ENCODE measurements at places on chromosomes 13 and 19.

DNA sequence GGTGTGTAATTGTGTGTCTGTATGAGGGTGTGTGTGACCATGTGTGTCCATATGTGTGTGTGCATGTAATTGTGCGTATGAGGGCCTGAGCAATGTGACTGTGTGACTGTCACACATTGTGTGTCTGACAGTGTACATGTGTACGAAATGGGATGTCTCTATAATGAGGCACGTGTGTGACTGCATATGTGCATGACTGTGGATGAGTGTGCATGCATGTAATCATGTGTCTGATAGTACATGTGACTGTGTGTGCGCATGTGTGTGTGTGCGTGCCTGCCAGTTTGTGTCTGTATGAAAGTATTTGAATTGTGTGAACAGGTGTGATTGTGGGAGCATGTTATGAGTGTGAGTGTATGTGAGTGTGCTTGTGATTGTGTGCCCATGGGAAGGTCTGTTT, 2.2 kb upstream of the ACSBG2 start:
- DNase-seq: no peak

- DNase-seq: no peak
Observed at GRCh38 chr19:1871140-1871597, 7.8 kb upstream of the KLF16 start.

- DNase-seq: no peak
Observed at GRCh38 chr19:6378041-6378440, 2.3 kb upstream of the PSPN start.

- no peak for DNase-seq
Observed at GRCh38 chr13:20851844-20852402, 50.6 kb downstream of the XPO4 start.

GRCh38 chr19:38975214-38975860, at the start of gene FBXO17:
TSS of gene FBXO17 (minus strand) at chr19:38975742. CDS start at chr19:38950319, 25,423 bp downstream.
- DNase-seq: peak; percentile 85

GRCh38 chr13:95382916-95383315, 81.7 kb upstream of the ABCC4 start:
- DNase-seq: no peak

DNA sequence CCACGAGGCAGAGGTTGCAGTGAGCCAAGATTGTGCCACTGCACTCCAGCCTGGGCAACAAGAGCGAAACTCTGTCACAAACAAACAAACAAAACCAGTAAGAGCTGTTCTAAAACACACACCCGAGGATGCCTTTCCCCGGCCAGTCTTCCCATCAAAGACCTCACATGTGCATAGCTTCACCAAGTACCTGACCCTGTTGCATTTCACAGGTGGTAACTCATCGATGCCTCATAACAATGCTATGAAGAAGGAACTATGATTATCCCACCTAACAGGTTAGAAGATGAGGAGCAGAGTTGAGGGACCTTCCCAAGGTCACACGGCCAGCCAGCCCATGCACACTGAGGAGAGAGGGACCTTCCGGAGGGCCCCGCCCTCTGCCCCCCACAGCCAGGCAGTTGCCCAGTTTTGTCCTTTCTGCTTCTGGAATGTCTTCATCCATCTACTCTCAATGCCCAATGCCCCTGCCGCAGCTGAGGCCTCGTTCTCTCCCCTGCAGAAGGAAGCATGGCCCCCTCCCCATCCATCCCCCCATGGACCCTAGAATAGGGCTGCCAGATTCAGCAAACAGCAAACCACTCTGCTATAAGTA, 16.8 kb upstream of the LENG8 start:
- DNase-seq: no peak

- no peak for DNase-seq
Observed at GRCh38 chr19:1173159-1173844, 766 bp downstream of the SBNO2 start.

- DNase-seq: no peak
Observed at GRCh38 chr13:105572401-105572800, 963.1 kb downstream of the EFNB2 start.

GRCh38 chr19:39969266-39969665, 1.7 kb upstream of the PSMC4 start:
- DNase-seq: no peak

DNA sequence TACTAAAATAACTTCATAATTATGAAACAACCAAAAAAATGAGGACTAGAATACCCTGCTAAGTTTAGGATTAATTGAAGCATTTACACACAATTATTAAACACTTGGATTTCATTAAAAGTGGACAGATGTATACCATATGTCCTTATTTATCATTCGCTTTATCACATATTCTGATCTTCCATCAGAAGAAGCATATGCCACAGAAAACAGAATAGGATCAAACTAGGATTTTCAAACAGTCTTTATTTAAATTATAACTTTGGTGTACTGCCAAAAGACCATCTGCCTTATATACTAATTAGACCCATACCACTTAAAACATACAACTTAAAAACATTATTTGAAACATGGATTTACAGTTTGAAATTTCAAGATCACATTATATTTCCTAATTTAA, 727.1 kb upstream of the KLHL1 start:
- DNase-seq: no peak

DNA sequence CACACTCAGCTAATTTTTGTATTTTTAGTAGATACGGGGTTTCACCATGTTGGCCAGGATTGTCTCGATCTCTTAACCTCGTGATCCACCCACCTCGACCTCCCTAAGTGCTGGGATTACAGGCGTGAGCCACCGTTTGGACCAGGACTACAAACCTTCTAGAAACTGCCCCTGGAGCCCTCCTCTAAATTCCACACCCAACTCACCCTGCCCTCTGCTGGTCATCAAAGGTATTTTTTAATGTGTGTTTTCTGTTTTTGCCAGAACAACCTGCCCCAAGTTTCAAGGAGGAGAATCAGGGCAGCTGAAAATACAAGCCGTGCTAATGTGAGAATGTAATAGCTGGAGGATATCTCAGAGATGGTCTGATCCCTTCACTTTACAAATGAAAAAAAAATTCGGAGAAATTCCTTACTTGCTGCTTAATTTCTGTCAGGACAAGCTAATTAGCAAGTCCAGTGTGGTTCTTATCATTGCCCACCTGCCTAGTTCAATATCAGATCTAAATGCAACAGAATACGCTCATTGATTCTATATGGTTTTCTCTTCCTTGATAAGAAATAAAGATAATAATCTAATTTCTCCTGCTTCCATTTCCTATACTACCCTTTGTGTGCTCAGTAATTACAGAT, 4.1 kb downstream of the ATP8A2 start:
- no peak for DNase-seq

- DNase-seq: peak; percentile 66
Observed at GRCh38 chr13:78595495-78596398, 7.6 kb downstream of the POU4F1 start.

DNA sequence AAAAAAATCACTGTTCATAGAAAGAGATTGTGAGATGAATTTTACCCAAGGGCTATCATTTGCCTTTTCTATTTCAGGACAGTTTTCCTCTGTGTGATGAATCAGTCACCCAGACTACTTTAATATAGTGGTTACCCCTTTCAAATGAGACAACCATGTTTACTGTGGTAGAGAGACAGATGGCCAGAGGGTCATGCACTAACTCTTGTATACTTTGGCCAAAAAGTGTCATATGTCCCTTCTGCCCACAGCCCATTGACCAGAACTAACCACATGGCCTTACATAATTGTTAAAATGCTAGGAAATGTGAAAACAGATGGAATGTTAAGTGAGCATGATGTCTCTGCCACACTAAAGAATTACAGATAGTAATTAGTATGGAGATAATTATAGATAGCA, 498.7 kb downstream of the DACH1 start:
- DNase-seq: no peak

GRCh38 chr19:30932854-30933253, 416.4 kb downstream of the TSHZ3 start:
- no peak for DNase-seq

GRCh38 chr19:36771261-36772231, 1.1 kb downstream of the ZNF850 start:
- peak; percentile 85 for DNase-seq

DNA sequence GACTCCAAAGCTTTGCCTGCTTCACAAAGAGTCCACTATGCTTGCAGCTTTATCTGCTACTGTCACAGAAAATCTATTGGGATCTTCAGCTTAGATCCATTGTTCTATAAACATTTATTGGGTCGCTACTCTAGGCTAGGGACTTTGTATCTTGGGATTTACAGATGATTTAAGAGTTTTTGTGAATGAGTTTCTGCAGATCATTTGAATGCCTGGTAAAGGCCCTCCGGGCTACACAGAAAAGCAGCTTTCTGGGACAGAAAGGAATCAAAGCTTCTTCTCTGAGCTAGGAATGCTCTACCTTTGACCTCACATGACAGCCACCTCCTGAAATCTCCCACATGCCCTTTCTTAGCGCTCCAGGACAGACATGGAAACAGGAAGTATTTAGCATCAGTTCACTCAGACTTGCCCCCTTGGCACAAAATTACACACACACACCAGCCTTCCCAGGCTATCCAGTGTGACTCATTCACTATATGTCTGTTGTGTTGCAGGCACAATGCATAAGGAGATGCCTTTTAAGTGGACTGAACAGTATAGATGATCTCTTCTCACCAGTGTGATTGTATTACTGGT, 492.4 kb downstream of the DACH1 start:
- DNase-seq: no peak

- peak; percentile 68 for DNase-seq
Observed at GRCh38 chr19:449916-450315, 10.9 kb downstream of the SHC2 start.

DNA sequence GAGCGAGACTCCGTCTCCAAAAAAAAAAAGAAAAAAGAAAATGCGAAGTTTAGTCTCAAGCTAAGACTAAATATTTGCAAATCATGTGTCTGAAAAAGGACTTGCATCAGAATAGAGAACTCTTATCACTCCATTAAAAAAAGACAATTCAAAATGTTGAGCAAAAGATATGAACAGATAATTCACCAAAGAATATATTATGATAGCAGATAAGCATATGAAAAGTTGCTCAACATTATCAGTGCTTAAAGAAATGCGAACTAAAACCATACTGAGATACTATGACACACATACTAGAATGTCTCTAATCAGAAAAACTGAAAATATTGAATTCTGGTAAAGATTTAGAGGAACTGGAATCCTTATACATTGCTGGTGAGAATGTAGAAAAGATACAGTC, 38.7 kb upstream of the SACS start:
- DNase-seq: no peak

- DNase-seq: no peak
Observed at GRCh38 chr13:26721251-26722121, 39.1 kb downstream of the GPR12 start.

DNA sequence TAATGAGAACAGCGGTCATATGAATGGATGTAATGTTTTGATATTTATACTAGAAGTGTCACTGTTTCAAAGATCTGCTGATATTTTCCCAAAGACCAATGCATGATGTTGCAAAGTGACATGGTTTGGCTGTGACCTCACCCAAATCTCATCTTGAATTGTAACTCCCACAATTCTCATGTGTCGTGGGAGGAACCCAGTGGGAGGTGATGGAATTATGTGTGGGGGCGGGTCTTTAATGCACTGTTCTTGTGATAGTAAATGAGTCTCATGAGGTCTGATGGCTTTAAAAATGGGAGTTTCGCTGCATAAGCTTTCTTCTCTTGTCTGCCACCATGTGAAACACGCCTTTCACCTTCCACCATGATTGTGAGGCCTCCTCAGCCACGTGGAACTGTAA, 98.3 kb downstream of the AKAP11 start:
- no peak for DNase-seq

DNA sequence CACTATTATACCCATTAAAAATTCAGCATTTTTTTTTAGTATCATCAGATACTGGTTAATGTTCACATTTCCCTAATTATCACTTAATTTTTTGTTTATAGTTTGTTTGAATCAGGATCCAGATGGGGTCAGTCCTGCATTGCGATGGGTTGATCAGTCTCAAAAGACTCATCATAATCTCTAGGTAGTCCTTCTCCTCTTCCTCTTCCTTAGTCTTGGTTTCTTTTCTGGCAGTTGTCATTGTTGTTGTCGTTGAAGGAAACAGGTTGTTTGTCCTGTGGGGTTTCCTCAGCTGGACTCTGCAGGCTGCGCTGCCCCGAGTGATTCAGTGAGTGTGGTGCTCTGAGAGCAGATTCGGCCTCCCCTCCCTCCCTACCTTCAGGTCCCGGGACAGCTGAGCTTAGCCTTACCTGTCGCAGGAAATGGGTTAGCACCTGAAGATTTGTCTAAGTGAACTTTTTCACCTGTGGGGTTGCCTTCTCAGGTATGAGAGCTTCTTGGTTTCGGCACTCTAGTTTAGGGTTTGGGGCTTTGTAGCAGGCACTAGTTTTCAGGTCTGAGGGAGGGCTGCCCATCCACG, 34.1 kb downstream of the NFIX start:
- DNase-seq: no peak

- no peak for DNase-seq
Observed at GRCh38 chr13:48804821-48805601, 151.3 kb downstream of the CYSLTR2 start.

GRCh38 chr13:51101636-51102235, 9.3 kb downstream of the C13orf42 start:
- DNase-seq: no peak

- DNase-seq: no peak
Observed at GRCh38 chr19:42521346-42522030, 6.8 kb downstream of the CEACAM1 start.

GRCh38 chr19:4589579-4590410, 30.3 kb upstream of the SEMA6B start:
- DNase-seq: no peak

- DNase-seq: peak; percentile 53
Observed at GRCh38 chr13:111422348-111422747, 101.9 kb downstream of the TEX29 start.

DNA sequence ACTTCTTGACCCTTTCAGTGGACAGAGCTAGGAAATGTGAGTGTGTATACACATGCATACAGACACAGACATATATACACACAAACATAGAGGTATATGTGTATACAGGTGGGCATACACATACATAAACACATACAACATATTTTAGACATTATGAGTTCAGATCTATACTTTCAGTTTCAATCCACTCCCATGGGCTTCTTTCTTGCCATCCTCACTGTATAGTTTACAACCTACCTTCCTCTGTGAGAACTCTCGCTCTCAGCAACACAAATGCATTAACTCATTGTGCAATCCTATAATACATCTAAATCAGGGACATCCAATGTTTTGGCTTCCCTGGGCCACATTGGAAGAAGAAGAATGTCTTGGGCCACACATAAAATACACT, 21.2 kb upstream of the SCEL start:
- no peak for DNase-seq

DNA sequence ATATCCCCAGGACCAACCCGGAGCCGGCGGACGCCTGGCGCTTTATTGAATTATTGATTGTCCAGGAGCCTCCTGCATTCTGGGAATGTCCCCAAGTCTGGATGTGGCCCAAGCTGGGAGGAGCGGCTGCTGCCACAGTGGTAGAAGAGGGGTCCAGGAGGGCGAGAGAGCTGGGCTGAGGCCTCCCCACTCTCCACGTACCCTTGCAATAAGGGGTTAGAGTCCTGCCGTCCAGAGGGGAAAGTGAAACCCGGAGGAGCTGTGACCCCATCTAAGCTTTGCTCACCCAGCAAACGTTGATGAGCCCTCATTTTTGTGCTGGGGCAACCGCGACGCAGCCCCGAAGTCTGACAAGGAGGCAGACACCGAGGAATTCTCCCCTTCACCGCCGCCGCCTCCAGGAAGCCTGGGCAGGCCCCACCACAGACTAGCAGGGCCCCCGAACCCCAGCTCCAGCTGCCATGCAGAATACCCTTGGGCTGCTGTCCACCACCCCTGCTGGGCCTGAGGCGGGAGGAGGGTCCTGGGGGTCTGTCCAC, 1.4 kb upstream of the C2CD4C start:
- DNase-seq: peak; percentile 30

GRCh38 chr19:52695996-52696395, 38.8 kb downstream of the ZNF611 start:
- DNase-seq: no peak
